RWPE1 (cell line): ENCODE measurements at places on chromosomes 1 and 21.

DNA sequence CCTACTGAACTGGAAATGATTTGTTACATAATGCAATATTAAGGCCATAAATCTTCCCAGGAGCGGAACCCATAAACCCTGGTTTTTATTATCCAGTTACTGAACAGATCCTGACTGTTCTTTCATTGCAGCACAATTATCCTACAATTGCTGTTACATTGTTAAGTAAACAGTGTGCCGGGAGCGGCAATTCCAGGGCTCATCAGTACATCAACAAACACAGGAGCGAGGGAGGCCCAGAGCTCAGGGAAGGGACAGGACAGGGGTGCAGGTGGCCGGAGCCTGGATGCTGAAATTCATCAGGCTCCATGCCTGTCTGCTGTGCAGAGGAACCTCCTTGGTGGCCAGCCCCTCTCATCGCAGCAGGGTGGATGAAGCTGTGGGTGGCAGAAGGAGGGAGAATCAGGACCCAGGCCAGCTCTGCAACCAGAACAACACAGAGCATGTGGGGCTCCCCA is 544.7 kb downstream of the NPHP4 start:
- no peak for DNase-seq

- DNase-seq, result no peak
These were observed 32.1 kb upstream of the MX1 start for GRCh38 chr21:41393876-41394465.

DNA sequence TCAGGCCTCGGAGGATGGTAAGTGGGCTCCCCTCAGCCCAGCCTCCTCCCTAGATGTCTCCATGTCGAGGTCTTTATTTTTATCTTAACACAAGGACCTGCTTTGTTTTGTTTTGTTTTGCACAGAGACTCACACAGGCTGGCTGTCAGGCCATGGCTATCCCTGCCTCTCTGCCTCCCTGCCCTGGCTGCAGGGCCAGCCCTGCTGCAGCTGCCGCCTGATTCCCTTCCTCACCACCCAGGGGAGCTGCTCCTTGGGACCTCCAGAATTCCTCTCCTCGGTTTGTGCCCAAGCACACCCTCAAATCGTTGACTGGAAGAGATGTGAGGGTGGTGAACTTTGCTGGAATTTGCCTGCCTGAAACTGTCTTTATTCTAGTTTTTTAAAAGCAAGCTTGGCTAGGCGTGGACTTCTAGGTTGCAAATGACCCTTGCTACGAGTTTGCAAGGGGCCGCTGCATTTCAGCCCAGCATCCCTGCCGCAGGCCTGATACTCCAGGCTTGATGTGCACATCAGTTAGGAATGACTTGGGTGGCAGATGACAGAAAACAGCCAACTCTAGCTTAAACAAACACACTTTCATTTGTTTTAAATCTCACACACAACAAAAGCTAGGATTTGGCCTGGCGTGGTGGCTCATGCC is 37.1 kb downstream of the WNT9A start:
- DNase-seq, result no peak

DNA sequence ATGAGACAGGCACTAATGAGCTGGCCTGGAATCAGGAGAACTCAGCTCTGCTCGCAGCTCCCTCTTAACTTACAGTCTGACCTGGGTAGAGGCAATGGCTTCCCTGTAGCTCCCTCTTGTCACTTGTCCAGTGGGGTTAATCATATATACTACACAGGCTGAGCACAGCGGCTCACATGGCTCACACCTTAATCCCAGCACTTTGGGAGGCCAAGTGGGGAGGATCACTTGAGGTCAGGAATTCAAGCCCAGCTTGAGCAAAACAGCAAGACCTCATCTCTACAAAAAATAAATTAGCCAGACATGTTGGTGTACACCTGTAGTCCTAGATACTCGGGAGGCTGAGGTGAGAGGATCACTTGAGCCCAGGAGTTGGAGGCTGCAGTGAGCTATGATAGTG is 4.2 kb downstream of the S100A6 start:
- DNase-seq, result no peak

- no peak for DNase-seq
These were observed 13.0 kb downstream of the BTBD19 start for GRCh38 chr1:44821240-44821715.

DNA sequence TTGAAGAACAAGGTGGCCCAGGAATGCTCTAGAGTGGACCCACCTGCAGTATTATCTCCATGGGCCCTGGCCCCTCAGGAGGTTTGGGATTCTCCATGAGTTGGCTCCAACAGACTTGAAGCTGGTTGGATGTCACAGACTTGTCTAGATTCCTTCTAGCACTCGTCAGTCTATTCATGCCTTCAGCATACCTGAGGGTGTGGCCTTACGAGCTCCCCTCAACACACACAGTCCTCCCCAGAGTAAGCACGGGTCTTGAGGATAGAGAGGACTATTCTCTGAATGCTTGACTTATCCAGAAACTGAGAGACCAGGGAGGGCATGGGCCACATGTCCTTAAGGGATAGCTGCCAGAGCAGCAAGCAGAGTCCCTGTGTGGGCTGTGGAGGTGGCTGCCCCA is 45.9 kb upstream of the COL6A1 start:
- DNase-seq, result no peak

DNA sequence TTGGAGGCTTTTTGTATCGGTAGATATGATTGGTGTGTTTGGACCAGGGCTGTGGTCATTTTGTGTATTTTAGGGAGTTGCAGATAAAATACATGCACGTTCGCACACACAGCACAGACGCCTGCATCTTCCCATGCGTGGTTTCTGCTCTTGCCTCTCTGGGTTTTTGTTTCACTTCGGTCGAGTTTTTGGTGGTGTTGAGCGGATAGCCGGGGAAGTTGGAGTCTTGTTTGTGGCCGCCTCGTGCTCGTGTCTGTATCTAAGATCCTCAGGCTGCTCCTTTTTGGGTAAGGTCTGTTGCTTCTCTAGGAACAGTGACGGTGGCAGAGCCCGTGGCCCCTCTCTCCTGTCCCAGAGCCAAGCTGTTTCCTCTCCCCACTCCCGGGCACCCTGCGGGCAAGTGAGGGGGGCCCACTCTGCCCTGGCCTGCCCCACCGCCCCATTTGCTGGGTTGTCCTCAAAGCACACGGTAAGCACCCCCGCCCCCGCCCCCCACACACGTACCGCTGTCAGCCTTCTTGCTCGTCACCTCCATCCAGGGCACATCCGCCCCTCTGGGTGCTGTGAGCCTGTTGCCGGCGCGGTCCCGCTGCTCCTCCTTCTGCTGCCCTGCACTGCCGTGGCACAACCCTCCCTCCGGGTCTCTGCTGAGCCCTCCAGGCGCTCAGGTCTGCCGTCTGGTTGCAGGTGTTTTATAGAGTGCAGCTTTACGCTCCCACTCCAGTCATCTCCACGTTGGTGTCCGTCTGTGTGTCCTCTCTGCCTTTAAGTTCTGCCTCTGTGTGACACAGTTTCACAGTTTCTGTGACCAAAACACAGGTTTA is 51.9 kb downstream of the AGPAT3 start:
- DNase-seq, result no peak

DNA sequence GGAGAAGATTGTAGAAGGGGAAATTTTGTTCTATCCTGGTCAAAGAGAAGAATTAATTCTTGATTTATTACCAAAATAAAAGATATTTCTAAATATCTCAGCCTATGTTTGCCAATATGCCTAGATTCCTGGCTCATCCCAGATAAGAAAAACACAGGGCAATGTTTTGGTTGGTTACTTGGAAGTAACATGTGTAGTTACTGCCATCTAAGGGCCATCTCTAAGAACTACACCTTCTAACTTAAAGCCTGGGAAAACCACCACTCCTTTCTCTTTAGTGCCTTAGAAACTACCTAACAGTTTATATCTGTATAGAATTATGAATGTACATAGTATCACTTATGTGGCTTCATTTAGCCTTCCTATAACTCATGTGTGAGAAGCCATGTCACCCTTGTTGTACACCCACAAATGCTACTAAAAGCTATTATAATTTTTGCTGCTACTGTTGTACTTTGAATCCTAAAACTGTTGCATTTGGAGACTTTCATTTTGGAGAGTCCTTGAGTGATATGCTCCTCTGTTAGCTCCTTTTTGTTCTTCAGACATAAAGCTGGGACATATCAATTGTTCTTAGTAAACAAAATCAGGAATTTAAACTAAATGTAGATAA is 4.5 kb downstream of the AIM2 start:
- peak; percentile 62 for DNase-seq

GRCh38 chr1:176989023-176989422 is 175.5 kb downstream of the ASTN1 start:
- DNase-seq, result peak; percentile 70
